ENCODE measurements at places on chromosomes 6 and 20.

GRCh38 chr6:145669627-145670034 is 65.7 kb downstream of the EPM2A start:
- DNase-seq, result no peak

DNA sequence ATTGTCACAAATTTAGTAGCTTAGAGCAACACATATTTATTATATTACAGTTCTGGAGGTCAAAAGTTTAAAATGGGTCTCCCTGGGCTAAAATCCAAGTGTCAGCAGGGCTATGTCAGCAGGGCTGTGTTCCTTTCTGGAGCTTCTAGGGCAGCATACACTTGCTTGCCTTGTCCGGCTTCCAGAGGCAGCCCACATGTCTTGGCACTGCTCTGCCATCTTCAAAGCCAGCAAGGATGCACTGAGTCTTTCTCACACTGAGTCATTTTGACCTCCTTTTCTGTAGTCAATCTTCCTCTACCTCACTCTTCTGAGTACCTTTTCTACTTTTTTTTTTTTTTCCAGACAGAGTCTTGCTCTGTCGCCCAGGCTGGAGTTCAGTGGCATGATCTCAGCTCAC is 39.0 kb downstream of the ADGRF4 start:
- no peak for DNase-seq

DNA sequence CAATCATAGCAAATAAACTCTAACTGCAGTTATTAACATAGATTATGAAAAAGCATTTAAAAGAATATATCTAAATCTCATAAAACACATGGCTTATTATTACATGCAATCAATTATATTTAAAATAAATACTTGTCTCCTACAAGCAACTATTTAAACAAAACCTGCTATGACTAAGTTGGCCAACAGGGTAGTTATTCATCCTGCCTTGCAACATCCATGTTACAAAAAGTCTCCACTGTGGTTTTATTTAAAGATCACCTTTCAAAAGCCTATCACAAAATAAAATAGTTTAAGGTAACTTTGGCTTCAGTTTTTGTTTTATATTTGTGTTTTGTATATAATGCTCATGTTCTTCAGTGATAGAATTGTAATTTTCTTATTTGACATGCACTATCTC is 1127.0 kb upstream of the MAP3K7 start:
- no peak for DNase-seq

GRCh38 chr6:137968455-137968804 is 101.4 kb downstream of the TNFAIP3 start:
- DNase-seq, result no peak

GRCh38 chr20:8512003-8512402 is 379.9 kb downstream of the PLCB1 start:
- no peak for DNase-seq

GRCh38 chr20:62860924-62861691 is 514 bp downstream of the TCFL5 start:
- no peak for DNase-seq

- no peak for DNase-seq
These were observed 499.9 kb downstream of the TFAP2A start for GRCh38 chr6:9914951-9915350.

GRCh38 chr6:20168690-20169089 is 43.6 kb downstream of the MBOAT1 start:
- DNase-seq, result no peak

DNA sequence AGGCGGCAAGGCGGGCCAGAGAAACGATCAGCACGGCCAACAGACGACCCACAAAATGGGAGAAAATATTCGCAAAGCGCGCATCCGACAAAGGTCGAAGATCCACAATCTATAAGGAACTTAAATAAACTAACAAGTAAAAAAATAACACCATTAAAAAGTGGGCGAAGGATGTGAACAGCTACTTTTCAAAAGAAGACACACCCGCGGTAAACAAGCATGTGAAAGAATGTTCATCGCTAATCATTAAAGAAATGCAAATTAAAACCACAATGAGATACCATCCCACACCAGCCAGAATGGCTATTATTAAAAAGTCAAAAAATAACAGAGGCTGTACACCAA is 117.8 kb upstream of the SIRPA start:
- DNase-seq, result no peak

- DNase-seq, result peak; percentile 29
These were observed 38.5 kb downstream of the DLGAP4 start for GRCh38 chr20:36344517-36345132.

DNA sequence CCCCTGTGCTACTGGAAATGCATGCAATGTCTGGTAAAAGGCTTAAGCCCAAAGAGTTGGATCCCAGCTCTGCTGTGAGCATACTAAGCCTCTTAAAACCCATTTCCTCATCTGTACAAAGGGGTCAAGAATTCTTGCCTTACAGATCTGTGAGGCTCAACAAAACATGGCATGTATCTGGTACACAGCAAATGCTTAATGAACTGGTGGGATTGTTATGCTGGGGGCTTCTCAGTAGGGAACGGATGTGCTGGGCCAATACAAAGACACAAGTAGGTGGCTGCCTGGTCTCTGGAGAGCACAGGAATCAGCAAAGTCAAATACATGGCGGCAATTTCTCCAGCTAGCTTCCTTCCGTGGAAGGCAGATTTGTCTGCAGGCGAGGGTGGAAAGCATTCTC is 62.3 kb downstream of the LAMP5 start:
- DNase-seq, result no peak
